SK-N-SH (cell line): ENCODE measurements at places on chromosomes 2 and 18. TPM values are rescaled to one million over a fixed set of nuclear protein-coding genes. Genes with fewer than 3 reads are reported as not detected.

GRCh38 chr2:112516801-112517200 is 25.5 kb upstream of the POLR1B start:
- H3K27me3 ChIP-seq: no peaks in the 10 kb centered on the region
- H3K27ac ChIP-seq: no peak overlapping the region
- DNase-seq: no peak
- H3K4me3 ChIP-seq: no peak overlapping the region

GRCh38 chr2:112173646-112174319 is 35.6 kb downstream of the FBLN7 start:
- H3K4me3 ChIP-seq: no peak overlapping the region
- H3K4me1 ChIP-seq: peaks cover 7% of the 10 kb centered on the region; the same call in 1 of the 2 replicates
- peak; percentile 65 for DNase-seq
- no peak overlapping the region for H3K27ac ChIP-seq

- no peak overlapping the region for H3K27ac ChIP-seq
- H3K27me3 ChIP-seq: no peaks in the 10 kb centered on the region; the same call in 1 of the 2 replicates
- no peak for DNase-seq
- H3K36me3 ChIP-seq: no peaks in the 10 kb centered on the region
- H3K4me3 ChIP-seq: no peak overlapping the region
- H3K4me1 ChIP-seq: peaks cover 11% of the 10 kb centered on the region; the same call in 1 of the 2 replicates
Measured at GRCh38 chr2:240139666-240140393, 628 bp downstream of the OTOS start.

- no peak overlapping the region for H3K4me3 ChIP-seq
- H3K4me1 ChIP-seq: peaks cover 44% of the 10 kb centered on the region
- H3K27ac ChIP-seq: peak overlapping the region; percentile 51; the same call in 1 of the 2 replicates
- DNase-seq: no peak
Measured at GRCh38 chr18:59715966-59716369, 18.7 kb upstream of the CCBE1 start.

DNA sequence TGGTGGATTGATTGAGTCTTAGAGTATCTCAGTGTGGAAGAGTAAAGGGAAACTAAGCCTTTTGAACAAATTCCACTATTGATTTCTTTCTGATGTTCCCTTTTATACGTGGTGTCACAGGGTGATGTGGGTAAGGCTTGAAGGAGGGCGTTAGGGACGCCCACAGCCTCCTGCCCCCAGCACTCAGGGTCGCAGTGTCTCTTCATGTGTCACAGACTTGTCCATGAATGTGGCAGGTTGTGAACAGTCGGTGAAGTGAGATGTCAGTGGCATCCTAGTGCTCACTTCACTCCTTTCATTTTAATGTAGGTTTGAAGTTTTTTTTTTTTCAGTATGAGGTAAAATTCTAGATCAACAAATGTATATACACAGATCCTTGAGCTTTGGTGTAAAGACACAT is 123.2 kb upstream of the IL1R2 start:
- no peak overlapping the region for H3K4me3 ChIP-seq
- H3K27ac ChIP-seq: peak overlapping the region; percentile 7; the same call in 1 of the 2 replicates
- peaks cover 98% of the 10 kb centered on the region for H3K36me3 ChIP-seq
- no peak for DNase-seq
- H3K27me3 ChIP-seq: no peaks in the 10 kb centered on the region

- H3K27me3 ChIP-seq: peaks cover 15% of the 10 kb centered on the region; the same call in 1 of the 2 replicates
- H3K4me1 ChIP-seq: peaks cover 10% of the 10 kb centered on the region; the same call in 1 of the 2 replicates
- peak; percentile 42 for DNase-seq
- H3K4me3 ChIP-seq: no peak overlapping the region
Measured at GRCh38 chr2:96508521-96509113, 3.5 kb upstream of the NEURL3 start.

Gene ORC4
- 15.2 and 22.0 TPM in 2 replicates for polyA plus RNA-seq

Gene ACVR1C
- 0.03 TPM in 1 of 2 replicates, not detected in the other for polyA plus RNA-seq

- DNase-seq: no peak
- peaks cover 2% of the 10 kb centered on the region; the same call in 1 of the 2 replicates for H3K4me1 ChIP-seq
- no peak overlapping the region for H3K27ac ChIP-seq
- H3K36me3 ChIP-seq: no peaks in the 10 kb centered on the region
- no peak overlapping the region for H3K4me3 ChIP-seq
- peaks cover 11% of the 10 kb centered on the region; the same call in 1 of the 2 replicates for H3K27me3 ChIP-seq
Measured at GRCh38 chr18:58033216-58033615, 10.8 kb upstream of the NEDD4L start.

Gene DSC1
- polyA plus RNA-seq: not detected in 2 replicates

Gene FSIP2
- not detected in 2 replicates for polyA plus RNA-seq

DNA sequence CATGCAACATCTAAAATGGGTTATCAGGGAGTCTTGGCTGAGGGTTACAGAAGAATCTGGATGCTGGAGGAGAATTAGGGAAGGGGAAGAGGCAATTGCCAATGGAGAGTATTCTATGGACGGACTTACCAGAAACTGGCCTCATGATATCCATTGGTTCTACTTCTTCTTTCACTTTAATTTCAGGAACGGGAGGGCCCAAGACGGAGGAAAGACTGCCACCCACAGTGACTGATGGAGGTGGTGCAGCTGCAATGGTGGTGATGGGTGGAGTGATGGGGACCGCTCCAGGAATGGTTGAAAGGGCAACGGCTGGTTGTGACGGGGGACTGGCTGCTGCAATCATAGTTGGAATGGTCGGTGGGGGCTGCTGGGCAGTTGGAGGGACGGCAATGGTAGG is 69.1 kb upstream of the AMMECR1L start:
- H3K27ac ChIP-seq: no peak overlapping the region
- no peaks in the 10 kb centered on the region for H3K27me3 ChIP-seq
- H3K4me3 ChIP-seq: no peak overlapping the region
- H3K36me3 ChIP-seq: peaks cover 58% of the 10 kb centered on the region
- H3K4me1 ChIP-seq: no peaks in the 10 kb centered on the region

Gene MEP1B
- polyA plus RNA-seq: not detected in 2 replicates

DNA sequence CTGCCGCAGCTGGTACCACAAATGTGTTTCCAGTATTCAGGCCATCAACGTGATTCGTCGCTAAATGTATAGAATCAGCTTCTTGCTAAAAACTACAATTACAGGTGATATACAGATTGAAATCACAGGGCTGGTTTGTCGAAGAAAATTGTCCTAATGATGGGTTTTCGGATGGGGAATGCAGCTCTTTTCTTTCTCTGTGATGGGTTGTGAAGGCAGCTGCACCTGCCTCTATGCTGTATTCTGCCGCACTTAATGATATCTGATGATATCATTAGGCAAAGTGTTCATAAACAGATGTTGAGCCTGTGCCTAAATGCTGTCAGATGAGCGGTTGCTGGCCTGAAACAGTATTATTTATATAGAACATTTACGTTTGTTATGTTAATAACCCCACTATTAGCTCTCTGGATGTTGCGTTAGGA is 218.1 kb downstream of the ARHGAP15 start:
- H3K27ac ChIP-seq: peak overlapping the region; percentile 82
- peaks cover 5% of the 10 kb centered on the region for H3K4me1 ChIP-seq
- H3K36me3 ChIP-seq: no peaks in the 10 kb centered on the region
- DNase-seq: peak; percentile 14
- no peaks in the 10 kb centered on the region for H3K27me3 ChIP-seq
- H3K4me3 ChIP-seq: no peak overlapping the region

Gene KATNAL2
- polyA plus RNA-seq: 6.5 and 8.2 TPM in 2 replicates

GRCh38 chr2:207459990-207460757 is 69.6 kb upstream of the CREB1 start:
- no peaks in the 10 kb centered on the region for H3K4me1 ChIP-seq
- no peaks in the 10 kb centered on the region for H3K36me3 ChIP-seq
- H3K4me3 ChIP-seq: no peak overlapping the region
- no peaks in the 10 kb centered on the region for H3K27me3 ChIP-seq
- DNase-seq: no peak

Gene NPHP1
- 5.0 and 6.9 TPM in 2 replicates for polyA plus RNA-seq

Gene RAB27B
- polyA plus RNA-seq: 0.56 and 0.68 TPM in 2 replicates

Gene CLEC4F
- polyA plus RNA-seq: 0.12 and 0.21 TPM in 2 replicates

GRCh38 chr18:35836932-35837331 is 135.5 kb upstream of the RMP24 start:
- H3K27ac ChIP-seq: no peak overlapping the region
- H3K36me3 ChIP-seq: no peaks in the 10 kb centered on the region
- no peaks in the 10 kb centered on the region; the same call in 1 of the 2 replicates for H3K27me3 ChIP-seq
- H3K4me3 ChIP-seq: no peak overlapping the region
- H3K4me1 ChIP-seq: no peaks in the 10 kb centered on the region

Gene OSBPL6
- 2.7 and 3.3 TPM in 2 replicates for polyA plus RNA-seq

Gene TGFA
- polyA plus RNA-seq: not detected in 2 replicates

DNA sequence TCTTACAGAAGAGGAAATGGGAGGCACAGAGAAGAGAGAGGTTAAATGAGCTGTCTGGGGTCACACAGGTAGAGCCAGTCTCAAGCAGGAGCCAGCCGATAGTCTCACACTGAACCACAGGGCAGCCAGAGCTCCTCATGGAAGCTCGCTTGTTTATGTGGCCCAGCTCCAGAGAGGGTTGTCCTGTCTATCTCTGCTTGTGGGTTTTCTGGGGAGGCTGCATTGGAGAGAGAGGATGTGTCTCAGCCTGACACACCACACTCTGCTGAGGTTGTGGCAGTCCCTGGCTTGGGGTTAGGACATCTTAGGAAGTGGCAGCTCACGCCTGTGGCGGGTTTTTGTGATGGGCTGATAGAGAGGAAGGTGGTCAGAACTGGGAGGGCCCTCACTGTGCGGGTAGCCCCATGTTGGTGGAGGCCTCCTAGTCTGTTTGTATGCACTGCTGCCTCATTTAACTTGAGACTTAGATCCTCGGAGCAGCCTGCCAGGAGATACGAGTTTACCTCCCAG is 52.3 kb downstream of the TCF7L1 start:
- no peak for DNase-seq
- no peak overlapping the region for H3K4me3 ChIP-seq
- H3K27ac ChIP-seq: no peak overlapping the region
- H3K36me3 ChIP-seq: no peaks in the 10 kb centered on the region
- H3K27me3 ChIP-seq: no peaks in the 10 kb centered on the region

DNA sequence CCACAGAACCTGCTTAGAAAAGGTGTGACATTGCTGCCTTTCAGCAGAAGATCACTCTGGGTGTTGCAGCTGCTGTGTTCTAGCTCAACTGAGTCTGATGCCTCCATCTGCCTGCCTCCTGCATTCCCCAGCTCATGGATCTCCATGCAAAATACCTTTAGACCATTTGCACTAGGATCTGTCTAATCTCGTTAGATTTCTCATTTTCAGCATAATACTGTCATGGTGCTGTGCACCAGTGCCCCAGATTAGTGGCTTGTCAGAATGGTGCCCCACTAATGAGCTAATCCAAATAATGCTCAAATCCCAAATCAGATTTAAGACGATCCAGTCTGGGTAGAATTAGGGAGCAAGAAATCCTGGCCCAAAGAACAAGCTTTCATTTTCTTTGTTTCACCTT is 284.4 kb upstream of the PARD3B start:
- peaks cover 18% of the 10 kb centered on the region for H3K4me1 ChIP-seq
- H3K36me3 ChIP-seq: no peaks in the 10 kb centered on the region
- no peaks in the 10 kb centered on the region for H3K27me3 ChIP-seq
- DNase-seq: no peak
- no peak overlapping the region for H3K27ac ChIP-seq

- H3K4me1 ChIP-seq: no peaks in the 10 kb centered on the region; the same call in 1 of the 2 replicates
- H3K27me3 ChIP-seq: no peaks in the 10 kb centered on the region
- DNase-seq: no peak
- no peaks in the 10 kb centered on the region for H3K36me3 ChIP-seq
- H3K27ac ChIP-seq: no peak overlapping the region
Measured at GRCh38 chr2:240886678-240887609, 9.0 kb downstream of the MAB21L4 start.

DNA sequence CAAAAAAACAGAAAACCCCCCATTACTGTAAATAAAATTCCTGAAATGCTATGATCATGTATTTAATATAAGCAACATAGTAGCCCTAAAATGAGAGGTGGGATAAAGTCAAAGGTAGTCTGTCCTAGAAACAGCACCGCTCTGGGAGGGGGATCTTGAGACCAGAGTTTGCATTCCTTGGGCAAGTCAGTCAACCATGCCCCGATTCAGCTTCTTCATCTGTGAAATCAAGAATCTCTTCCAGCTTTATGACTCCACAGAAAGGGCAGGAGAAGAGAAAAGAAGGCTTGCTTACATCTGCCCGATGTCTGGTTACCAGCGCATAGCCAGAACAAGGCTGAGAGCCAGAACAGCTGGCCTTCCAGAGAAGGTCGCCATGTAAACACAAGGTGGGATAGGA is 2.1 kb upstream of the FBLN7 start:
- no peak overlapping the region for H3K27ac ChIP-seq
- H3K4me1 ChIP-seq: no peaks in the 10 kb centered on the region

Gene HJURP
- 13.2 and 16.5 TPM in 2 replicates for polyA plus RNA-seq

DNA sequence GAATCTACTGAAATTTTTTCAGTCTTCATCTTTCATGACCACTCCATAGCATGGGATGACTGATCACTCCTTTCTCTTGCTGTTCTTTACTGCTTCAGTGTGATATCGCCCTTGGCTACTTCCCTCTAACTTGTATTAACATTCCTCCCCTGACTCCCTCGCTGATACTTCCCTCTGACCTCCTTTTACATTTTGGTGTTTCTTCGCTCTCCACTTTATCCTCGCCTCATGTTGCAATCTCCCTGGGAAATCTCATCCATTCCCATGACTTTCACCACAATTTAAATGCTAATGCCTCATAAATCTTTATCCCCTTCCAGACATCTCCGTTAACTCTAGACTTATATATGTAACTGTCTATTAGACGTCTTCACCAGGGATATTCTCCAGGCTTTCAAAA is 167.3 kb downstream of the IKZF2 start:
- H3K36me3 ChIP-seq: no peaks in the 10 kb centered on the region
- DNase-seq: no peak
- no peak overlapping the region for H3K27ac ChIP-seq

DNA sequence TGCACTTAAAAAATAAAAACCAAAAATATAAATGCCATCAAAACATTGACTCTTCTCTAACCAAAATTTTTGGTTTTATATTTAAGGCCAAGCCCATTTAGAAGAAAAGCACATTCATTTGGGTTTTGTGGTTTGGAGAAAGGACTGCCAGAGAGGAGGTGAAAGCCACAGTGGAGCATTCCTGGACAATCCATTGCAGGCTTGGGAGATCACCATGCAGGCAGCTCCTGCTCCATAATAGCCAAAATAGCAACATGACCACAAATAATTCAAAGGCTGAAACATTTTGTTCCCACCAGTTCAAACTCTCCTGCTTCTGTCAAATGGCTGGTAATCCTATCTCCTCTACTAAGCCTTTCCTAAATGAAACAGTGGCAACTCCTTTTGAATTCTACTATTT is 73.5 kb downstream of the GALNT3 start:
- H3K27me3 ChIP-seq: no peaks in the 10 kb centered on the region
- no peaks in the 10 kb centered on the region for H3K4me1 ChIP-seq
- no peaks in the 10 kb centered on the region for H3K36me3 ChIP-seq
- H3K27ac ChIP-seq: peak overlapping the region; percentile 55
- no peak overlapping the region for H3K4me3 ChIP-seq
